ENCODE measurements at places on chromosomes 13 and 19.

GRCh38 chr19:30710721-30711120 is 338.5 kb downstream of the ZNF536 start:
- no peak for DNase-seq

DNA sequence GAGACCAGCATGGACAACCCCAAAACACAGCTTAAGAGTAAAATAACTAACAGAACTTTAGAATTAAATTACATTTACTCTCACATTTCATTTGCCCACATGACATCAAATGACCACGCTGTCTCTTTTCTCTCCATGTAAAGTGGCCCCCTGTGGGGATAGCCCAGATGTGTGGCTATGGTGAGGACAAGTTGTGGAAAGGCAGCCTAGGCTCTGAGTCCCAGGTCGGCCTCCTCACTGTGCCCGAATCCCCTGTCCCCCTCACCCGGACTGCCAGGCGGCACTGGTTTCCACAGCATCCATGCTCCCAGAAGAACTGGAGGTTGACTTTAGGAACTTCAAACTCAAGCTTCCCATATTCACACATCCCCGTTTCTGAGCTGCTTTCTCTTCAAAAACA is 111.8 kb upstream of the UQCRFS1 start:
- no peak for DNase-seq

DNA sequence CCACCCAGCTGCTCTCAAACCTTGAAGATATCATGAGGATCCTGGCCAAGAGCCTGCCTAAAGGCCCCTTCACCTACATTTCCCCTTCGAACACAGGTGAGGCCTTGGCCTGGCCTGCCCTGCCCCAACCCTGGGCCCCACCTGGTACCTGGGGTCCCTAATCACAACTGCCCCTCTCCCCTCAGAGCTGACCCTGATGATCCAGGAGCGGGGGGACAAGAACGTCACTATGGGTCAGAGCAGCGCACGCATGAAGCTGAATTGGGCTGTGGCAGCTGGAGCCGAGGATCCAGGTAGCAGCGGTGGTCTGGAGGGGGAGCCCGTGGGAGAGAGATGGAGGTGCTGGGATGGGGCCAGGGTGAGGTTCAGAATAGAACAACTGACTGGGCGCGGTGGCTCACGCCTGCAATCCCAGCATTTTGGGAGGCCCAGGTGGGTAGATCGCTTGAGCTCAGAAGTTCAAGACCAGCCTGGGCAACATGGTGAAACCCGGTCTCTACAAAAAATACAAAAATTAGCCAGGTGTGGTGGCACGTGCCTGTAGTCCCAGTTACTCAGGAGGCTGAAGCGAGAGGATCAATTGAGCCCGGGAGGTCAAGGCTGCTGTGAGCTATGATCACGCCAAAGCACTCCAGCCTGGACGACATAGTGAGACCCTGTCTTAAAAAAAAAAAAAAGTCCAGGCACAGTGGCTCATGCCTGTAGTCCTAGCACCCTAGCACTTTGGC is 17.5 kb downstream of the DDX39A start:
- no peak for DNase-seq

DNA sequence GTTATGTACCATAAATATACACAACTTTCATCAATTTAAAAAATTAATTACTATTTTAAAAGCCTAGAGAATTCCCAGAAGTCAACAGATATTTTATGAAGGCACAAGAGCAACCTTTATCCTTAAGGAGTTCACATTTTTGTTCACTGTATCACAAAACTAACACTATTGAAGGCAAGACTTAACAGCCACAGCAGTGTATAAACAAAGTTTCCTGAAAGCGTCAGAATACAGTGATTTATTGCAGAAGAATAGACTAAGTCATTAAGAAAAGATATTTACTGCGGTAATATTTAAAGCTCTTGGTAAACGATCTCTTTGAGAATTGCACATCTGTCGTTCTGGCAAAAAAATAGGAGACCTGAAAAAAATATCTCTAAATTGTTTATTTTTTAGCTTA is 419.3 kb upstream of the NBEA start:
- DNase-seq: no peak

DNA sequence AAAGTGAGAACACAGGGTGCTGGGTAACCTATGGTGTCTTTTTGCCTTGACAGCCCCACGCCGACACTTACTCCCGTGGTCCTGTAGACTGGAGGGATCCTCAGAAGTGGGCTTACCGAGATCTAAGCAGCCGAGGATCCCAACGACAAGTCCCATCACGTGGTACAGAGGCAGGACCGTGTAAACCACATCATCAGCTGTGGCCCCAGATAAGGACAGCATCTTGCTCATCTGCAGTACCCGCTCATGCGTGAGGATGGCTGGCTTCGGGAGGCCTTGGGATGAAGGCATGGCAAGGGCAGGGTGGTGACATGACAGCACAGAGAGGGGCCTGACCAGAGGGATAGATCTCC is 2.1 kb downstream of the SLC27A5 start:
- DNase-seq: no peak

DNA sequence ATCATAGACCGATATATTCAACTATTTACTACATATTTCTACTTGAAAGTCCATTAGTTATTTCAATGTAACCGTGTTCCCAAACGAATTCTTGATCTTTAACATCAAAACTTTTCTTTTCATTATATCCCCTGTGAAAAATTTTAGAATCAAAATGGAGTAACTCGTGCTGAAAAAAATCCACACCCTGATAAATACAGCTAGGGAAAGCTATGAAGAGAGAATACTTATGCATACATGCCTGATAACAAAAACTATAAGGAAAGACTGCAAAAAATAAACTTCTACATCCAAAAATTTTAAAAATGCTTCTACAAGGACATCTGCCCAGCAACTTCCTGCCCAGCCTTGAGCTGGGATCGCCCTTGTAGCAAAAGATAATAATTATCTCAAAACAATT is 2458.3 kb upstream of the PCDH20 start:
- no peak for DNase-seq

DNA sequence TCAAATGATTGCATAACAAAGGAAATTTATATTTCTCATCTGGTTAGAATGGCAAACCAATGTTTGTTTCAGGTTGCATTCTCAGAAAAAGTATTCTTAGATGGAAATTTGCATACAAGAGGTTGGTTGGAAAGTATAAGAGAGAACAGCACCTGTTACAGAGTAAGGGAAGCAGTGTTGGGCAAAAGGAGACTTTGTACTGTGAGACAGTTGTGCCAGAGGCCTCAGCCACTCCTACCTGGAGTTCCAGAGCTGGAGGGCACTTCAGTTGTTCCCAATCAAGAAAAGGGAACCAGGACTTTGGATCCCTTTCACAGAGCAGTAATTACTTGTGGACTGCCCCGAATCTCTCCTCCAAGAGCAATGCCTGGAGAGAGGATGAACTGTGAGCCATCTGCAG is 81.8 kb downstream of the SPRY2 start:
- DNase-seq: no peak

- DNase-seq: no peak
Observed at GRCh38 chr13:46057256-46058015, 4.9 kb upstream of the ZC3H13 start.

GRCh38 chr19:8826371-8826770 is 5.7 kb downstream of the ZNF558 start:
- DNase-seq: no peak

GRCh38 chr13:94646904-94647303 is 45.2 kb downstream of the GPR180 start:
- DNase-seq: no peak

GRCh38 chr19:38496603-38497487 is 63.4 kb downstream of the RYR1 start:
- DNase-seq: no peak

- no peak for DNase-seq
Observed at GRCh38 chr19:3483226-3483628, at the start of gene SMIM44. Gene SMIM44 (minus strand): TSS chr19:3483441. CDS start chr19:3483403, 38 bp downstream.

- no peak for DNase-seq
Observed at GRCh38 chr19:40453151-40453735, 9.1 kb upstream of the SERTAD3 start.

GRCh38 chr13:80086304-80086721 is 254.6 kb downstream of the SPRY2 start:
- DNase-seq: no peak

- no peak for DNase-seq
Observed at GRCh38 chr19:48403606-48404005, 10.1 kb downstream of the GRIN2D start.

- no peak for DNase-seq
Observed at GRCh38 chr13:29567411-29567810, 28.1 kb downstream of the SLC7A1 start.

GRCh38 chr19:29671393-29672160 is 6.3 kb downstream of the PLEKHF1 start:
- DNase-seq: no peak

DNA sequence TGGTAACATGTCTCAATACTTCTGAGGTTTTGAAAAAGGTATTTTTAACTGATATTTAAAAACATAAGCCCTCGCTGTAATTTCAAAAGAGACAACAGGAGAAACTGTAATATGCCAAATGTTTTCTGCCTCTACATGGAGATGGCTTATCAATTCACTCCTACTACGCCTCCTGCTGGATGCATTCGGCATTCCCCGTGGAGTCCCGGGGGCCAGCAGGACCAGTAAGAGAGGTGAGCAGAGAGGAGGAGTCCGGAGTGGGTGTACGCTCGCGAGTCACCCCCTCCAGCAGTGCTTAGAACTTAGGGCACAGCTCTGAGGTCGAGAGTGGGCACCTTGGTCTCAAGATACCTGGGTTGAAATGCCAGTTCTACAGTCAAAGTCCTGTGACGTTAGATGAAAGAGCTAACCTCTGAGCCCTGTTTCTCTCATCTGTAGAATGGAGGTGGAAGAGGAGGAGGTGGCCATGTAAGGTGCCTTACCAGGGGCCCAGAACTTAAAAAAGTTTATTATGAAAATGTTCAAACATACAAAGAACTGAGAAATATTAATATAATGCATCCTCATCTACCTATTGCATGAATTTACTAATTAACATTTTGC is 110.2 kb downstream of the STK24 start:
- DNase-seq: no peak

- DNase-seq: no peak
Observed at GRCh38 chr19:41420101-41420880, 6.9 kb downstream of the B3GNT8 start.

Measured in cerebellar nuclear complex (tissue), 1 donor.